Liver (tissue), 10 donors: ENCODE measurements at places on chromosomes 2 and 18. TPM values are rescaled to one million over a fixed set of nuclear protein-coding genes. Genes with fewer than 3 reads are reported as not detected.

DNA sequence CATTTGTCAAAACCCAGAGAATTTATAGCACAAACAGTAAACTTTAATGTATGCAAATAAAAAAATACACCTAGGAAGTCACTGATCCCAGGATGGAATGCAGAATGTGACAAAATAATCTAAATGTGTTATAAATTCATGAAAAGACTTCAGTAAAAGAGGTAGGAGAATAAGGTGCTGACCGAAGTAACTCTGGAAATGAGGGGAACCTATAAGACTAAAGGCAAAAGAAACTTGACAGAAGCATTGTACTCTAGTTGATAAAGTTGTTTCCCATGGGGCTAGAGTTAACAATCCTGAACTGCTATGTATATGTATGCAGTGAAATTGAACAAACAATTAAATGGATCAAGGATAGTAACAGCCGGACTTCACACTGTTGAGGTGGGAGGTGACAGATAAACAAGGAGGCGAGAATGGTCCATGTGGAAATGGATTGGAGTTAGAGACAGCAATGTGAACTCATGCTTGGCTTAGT is 24.5 kb downstream of the IRS1 start:
- no peak for DNase-seq

DNA sequence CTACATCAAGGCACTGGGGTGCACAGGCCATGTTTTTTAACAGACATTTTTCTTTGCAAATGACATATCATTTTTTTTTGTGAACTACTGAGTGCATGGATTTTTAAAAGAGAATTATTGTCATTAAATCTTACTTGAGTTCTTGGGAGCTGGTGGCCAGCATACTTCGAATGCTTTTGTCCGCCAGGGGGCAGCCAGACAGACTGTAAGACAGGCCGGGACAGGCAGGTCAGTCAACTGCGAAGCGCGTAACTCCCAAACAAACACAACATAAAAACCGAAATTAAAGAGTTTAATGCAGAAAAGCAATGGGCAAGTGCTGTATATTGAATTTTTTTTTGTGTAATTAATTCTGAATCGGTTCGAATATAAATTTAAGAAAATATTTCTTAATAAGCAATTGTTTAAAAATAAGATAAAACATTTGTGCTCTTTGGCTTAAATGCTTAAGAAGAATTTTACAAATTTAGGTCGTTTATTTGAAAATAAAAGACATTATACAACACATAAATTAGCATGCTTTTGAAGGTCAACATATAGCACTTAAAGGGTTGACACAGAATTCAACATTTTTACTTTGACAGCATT is 142.2 kb upstream of the PXDN start:
- peak; percentile 64 for DNase-seq

DNA sequence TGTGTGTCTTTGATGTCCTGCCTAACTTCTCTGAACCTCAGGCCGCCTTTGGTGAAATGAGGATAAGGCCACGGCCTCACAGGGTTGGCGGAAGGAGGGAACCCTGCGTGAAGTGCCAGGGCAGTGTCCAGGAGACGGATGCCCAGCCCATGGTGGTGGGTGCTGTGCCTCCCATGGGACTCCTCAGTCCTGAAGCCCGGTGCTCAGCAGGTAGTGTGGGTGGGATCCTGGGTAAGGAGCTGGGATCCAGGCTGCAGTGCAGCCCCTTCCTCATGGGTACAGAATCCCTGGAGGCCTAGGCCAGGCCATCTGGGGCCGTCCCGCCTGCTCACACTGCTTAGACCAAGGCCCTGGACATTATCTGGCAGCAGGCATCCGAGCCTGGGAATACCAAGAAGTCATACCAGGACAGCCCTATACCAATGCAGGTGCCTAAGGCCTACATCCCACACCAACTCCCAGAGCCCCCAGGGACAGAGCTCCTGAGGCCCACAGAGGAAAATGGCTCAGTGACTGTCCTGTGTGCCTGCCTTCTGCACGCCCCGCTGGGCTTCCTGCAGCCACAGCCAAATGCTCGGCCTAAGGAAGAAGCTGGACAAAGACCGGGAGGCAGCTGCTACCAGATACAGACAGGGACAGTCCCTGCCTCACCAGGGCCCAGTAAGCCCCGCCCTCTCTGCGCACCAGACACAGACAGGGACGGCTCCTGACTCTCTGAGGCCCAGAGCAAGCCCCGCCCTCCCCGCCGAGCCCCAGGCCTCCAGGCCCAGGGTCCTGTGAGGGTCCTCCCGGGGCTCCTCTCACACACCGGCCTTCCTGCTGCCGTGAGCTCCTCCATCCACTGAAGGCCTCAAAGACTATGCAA is 78.0 kb downstream of the NDUFA10 start:
- DNase-seq: no peak

- no peak for DNase-seq
Measured at GRCh38 chr18:48732767-48733424, 194.1 kb downstream of the CTIF start.

GRCh38 chr2:164388511-164388910 is 232.8 kb downstream of the GRB14 start:
- no peak for DNase-seq

DNA sequence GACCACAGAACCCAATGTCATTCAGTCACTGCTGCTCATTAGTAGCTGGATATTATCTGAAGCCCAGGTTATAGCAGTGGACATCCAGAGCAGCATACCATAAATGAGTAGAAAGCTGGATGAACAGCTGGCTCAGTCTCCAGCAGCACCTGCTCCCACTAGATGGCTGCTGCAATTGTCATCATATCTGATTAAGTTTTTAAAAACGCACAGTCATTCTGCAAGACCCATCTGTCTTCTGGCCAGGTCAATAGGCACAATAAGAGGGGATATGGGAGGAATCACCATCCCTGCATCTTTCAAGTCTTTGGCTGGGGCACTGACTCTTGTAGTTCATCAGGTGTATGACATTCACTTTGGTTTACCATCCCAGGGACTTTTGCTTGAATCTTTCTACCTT is 55.1 kb upstream of the XDH start:
- DNase-seq: no peak

GNAL gene
- total RNA-seq: 0.65 TPM

DNA sequence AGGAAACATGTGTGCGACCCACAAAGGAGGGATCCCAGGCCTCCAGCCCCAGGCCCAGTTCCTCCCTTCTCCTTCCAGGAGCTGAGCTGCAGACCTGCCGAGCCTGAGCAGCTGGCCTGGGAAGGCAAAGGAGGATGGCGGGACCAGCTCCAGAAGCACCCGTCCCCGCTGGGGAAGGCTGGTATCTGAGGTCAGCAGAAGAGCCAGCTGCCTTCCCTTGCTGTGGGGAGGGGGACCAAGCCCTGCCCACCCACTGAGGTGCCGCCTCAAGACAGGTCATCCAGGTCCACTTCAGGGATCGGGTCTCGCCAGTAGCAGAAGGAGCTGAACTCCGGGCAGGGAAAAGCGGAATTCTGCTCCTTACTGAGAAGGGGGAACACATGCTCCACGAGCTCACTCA is 73.2 kb downstream of the EMILIN2 start:
- peak; percentile 30 for DNase-seq

DNA sequence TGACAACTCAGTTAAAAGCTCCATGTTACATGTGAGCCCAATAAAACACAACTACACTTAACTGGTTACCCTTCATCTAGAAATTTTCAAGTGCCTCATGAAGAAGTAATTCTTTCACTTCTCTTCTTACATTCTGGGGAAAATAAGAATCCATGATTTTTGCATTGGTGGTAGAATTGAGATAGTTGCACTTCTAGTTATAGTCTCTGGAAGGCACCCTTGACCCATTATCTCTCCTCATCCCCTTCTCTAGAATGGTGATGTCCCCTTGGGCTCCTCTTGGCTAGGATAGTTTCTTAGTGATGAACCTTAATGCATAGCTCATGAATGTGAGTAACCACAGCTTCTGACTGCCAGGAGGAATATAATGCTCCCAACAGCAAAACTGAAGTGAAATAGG is 3.6 kb downstream of the LGALSL start:
- DNase-seq: no peak

SNORC gene
- 2.7 TPM for total RNA-seq

LONRF2 gene
- total RNA-seq: 0.23 TPM
